Muscle of leg (tissue), 16 donors: ENCODE measurements at places on chromosomes 4 and X. TPM values are rescaled to one million over a fixed set of nuclear protein-coding genes. Genes with fewer than 3 reads are reported as not detected.

PDE6B gene
- total RNA-seq, result 12.0 TPM

GSPT2 gene
- total RNA-seq, result 5.7 TPM

PLP1 gene
- total RNA-seq, result 72.8 TPM

MCF2 gene
- total RNA-seq, result 0.27 TPM

XPNPEP2 gene
- 4.2 TPM for total RNA-seq

SMIM10L2A gene
- 1.6 TPM for total RNA-seq
